GDM1 (cell line): ENCODE measurements at places on chromosomes 4 and X.

- no peak for DNase-seq
These were observed 192.4 kb upstream of the FSTL5 start for GRCh38 chr4:162356181-162356580.

DNA sequence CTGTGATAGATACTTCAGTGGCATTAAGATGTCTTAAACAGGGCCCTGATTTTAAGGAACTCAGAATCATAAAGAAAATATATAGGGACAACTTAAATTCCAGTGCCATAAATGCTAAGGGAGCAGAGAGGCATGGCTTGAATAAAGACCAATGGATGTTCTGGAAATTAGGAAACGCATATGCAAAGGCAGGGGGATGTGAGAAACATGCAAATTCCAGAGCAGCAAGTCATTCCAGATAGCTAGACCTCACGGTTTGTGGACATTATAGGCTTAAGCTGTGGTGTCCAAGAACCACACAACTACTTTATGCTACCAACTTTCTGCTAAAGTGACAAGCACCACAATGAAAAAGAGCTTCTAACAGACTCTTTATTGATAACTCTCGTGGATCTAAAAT lies 132.6 kb upstream of the ANK2 start:
- no peak for DNase-seq

DNA sequence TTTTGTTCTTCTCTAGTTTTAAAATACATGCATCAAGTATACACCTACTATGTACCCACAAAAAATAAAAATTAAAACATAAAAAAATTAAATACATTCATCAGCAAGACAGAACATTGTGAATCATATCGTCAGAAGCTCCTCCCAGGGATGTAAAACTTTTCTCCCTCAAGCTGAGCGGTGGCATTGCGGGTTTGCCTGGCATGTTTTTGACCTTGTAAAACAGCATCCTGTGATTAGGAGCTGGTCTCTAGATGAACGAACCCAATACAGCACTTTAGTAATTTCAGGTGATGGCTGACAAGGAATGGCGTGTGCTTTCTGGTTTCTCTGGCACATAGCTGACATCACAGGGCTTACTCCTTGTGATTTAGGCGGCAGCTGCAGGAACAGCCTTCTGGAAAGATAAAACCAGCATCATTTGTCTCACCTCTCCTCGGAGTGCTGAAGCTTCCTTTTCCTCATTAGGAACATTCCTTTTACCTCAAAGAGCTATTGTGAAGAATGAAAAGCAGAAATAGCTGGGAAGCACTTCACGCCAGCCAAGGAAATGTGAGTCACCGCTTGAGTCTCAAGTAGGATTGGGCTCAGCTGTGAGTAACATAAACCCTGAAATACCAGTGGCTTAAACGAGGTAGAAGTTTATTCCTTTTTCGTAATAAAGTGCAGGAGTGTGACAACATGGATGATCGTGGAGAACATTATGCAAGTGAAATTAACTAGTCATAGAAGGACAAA lies 44.3 kb downstream of the NYX start:
- DNase-seq = peak; percentile 9

GRCh38 chr4:158038718-158039117 lies 134.1 kb downstream of the GASK1B start:
- no peak for DNase-seq

DNA sequence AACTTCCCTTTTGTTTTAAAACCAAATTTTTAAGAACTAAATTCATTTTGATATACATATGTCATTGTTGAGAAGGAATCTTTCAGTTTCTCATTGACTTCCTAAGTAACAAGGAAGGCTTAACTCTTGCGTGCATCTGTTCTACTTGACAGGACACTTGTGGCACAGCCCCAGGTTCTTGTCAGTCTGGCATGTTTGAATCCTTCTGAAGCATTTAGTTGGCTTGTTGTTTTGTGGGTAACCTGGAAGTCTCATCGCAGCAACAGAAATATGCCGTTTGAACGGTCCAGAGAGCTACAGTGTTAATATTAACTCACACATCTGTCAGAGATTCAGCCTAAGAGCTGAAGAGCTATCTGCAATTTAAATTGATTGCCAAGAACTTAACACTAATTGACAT lies 76.0 kb downstream of the GLRA3 start:
- DNase-seq = no peak

DNA sequence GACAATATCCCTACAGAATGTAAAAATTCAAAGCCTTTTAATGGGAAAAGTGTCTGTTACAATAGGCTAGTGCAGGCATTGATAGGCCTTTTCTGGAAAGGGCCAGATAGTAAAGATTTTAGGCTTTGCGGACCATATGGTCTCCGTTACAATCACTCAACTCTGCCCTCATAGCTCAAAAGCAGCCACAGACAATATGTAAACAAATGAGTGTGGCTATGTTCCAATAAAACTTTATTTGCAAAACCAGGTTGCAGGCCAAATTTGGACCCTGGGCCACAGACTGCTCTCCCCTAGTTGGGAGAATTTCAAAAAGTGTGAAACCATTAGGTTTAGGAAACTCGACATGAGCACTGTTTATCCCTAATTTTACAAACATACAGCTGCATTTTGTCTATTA lies 112.2 kb downstream of the VCX3B start:
- DNase-seq = no peak

- no peak for DNase-seq
These were observed at the start of gene PITX2 for GRCh38 chr4:110622841-110623717. TSS of gene PITX2 (minus strand) at chr4:110623077. CDS start at chr4:110622460, 617 bp downstream.

GRCh38 chrX:13742397-13743176 lies 8.0 kb downstream of the OFD1 start:
- DNase-seq = no peak
